Activated T-cell treated with anti-CD3 and anti-CD28 coated beads for 4 hours (primary cell): ENCODE measurements at places on chromosomes 11 and 22.

DNA sequence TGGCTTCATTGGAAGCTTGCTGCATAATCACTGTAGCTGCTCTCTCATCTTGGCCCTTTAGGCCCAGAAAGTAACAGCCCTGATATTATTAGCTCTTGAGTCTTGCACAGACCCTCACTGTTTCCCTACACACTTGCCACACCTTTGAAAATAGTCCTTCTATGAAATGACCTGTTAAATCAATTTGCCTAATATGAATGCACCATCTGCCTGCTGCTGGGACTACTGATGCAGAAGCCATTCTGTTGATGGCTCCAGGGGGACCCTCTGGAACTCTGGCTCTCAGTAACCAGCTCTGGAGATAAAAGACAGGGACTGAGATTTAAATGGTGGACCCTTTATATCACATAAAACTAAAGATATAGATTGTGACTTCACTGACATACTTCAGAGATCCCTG lies 14.7 kb upstream of the AMPD3 start:
- DNase-seq, result no peak

DNA sequence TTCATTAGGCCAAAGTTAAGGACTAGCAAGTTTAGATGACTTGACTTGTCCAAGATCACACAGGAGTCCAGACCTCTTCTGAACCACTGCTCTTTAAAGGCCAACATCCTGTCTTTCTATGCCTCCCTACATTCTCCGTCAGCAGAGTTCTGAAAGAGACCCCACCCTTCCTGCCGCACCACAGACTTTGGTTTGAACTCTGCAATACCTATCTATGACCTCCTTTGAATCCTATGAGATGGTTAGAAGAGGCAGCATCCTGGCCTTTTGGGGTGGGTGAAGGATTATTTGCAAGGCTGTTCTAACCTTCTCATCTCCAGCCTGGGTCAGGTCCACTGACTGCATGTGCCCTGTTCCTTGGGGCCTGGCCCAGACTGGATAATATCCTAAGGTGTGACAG lies 4.3 kb upstream of the RRM1 start:
- DNase-seq, result no peak

DNA sequence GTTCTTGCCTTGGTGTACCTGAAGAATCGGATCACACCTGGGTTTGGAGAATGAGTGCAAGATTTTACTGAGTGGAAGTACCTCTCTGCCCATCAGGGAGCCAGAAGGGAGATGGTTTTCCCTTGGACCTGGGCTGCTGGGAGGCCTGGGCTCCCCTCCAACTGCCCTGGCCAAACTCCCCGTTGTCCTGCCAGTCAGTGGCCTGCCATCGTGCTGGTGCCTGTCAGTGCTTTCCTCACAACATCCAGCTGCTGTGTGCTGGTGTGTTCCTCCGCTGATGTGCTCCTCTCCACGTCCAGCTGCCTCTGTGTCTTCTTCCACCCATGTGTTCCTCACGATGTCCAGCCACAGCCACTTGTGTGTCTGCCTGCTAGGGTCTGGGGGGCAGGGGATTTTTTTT lies 87.9 kb upstream of the CLPB start:
- no peak for DNase-seq

DNA sequence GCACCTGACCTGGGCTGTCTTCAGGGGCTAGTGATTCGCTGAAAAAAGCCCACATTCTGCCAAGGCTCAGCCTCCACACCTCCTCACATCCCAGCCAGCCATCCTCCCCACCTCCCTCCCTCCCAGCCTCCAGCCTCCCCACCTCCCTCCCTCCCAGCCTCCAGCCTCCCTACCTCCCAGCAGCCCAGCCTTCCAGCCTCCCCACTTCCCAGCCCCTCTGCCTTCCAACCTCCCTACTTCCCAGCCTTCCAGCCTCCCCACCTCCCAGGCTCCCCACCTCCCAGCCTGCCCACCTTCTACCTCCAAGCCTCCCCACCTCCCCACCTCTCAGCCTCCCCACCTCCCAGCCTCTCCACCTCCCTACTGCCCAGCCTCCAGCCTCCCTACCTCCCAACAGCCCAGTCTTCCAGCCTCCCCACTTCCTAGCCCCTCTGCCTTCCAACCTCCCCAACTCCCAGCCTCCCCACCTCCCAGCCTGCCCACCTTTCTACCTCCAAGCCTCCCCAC lies 33.7 kb upstream of the TH start:
- no peak for DNase-seq

GRCh38 chr22:39617342-39617741 lies 46.8 kb downstream of the CACNA1I start:
- DNase-seq, result peak; percentile 21

DNA sequence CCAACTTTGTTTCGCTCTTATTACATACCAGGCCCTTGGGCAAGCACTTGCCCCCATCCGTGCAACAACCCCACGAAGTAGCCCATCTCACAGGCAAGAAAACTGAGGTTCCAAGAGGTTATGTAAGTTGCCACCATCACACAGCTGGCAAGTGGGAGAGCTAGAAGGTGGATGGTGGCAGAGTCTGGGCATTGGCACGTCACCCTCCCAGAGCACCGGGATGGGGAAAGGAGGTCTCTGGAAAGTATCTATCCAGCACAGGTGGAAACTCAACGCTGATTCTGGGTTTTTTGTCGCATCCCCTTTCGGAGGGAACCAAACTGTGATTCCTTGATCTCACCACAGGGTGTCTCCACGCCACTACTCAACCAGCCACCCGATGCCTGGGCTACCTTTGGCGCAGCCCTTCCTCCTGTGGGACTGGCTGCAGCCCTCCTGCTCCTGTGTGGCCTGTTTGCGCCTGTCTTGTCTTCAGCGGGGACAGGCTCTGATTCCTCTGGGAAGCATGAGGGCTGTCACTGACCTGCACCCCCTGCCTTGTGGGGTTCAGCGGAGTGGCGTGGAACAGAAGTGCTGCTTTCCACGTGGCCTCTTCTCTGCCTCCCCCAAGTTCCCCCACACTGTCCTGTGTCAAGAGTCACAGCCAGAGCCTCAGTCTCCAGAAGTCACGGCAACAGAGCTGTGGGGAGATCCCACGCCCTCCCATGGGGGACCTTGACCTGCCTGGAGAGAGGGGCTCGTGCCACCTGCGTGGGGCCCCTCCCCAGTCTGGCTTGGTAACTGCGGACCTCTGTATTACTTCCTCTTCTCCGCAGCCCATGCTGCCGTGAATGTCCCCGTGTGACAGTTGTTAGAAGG lies 34.4 kb upstream of the TRIM29 start:
- DNase-seq, result peak; percentile 12

GRCh38 chr22:43493297-43493696 lies 81.5 kb downstream of the MPPED1 start:
- no peak for DNase-seq

DNA sequence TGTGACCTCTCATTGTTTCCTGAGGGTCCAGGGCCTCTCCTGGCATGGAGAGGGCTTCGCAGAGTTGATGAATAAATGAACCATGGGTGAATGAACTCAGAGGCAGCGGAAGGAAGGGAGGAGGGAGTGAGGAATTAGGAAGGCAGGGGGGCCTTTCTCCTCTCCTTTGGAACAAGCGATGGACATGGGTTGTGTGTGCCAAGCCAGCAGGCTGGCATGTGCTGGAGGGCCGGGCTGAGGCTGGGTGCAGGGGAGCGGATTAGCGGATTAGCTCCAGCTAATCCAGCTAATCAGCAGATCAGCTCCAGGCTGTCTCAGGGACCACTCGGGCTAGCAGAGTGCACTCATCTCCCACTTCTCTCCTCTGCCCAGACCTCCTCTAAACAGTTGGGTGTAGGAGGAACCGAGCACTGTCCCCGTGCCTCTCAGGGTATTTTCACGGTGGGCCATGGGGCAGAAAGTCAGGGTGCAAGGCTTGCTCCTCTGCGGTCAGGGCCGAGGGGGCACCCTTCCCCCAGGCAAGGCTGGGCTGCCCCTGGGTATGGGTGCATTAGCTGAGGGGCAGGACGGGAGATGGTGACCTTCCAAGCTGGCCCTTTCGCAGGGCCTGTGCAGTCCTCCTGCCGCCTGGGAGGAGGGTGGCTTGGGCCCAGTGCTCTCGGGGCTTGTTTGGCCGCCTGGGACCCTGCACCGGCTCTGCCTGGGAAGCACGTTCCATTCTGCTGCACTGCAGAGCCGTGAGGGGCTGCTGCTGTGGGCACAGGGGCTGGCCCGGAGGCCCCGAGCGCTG lies 120.3 kb upstream of the B3GAT1 start:
- DNase-seq, result no peak

DNA sequence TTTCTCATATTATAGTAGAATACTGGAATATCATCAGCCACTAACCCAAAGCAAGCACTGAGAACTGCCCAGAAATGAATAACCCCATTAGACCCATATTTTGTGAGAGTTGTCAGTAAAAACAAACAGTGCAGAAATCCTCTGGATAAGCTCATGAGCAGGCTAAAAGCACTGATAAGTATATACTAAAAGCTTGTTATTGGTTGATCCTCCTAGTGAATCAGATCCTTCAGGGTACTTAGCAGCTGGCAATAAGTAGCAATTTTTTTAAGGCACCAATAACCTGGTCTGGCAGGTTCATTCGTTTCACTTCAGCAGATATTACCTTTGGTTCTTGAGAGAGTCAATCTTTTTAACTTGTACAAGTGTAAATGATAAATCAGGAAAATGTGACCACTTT lies 1.2 kb downstream of the NOX4 start:
- DNase-seq, result no peak

DNA sequence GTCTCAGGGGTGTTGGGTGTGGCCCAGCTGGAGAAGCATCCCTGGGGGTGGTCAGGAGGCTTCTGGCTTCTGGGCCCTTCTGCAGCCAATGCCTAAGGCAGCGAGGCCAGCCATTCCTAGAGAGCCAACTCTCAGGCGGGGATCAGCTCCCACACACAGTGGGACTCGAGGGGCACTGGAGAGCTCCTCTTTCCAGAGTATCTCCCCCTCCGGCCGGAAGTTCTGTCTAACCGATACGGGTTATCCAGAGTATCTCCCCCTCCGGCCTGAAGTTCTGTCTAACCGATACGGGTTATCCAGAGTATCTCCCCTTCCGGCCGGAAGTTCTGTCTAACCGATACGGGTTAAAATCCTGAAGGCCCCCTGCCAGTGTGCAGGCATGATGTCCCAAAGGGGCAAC lies 71.2 kb upstream of the B3GAT1 start:
- no peak for DNase-seq

GRCh38 chr11:40306938-40307548 lies 1152.4 kb downstream of the LRRC4C start:
- DNase-seq, result no peak

GRCh38 chr11:47797633-47798032 lies 30.5 kb upstream of the FNBP4 start:
- peak; percentile 32 for DNase-seq

DNA sequence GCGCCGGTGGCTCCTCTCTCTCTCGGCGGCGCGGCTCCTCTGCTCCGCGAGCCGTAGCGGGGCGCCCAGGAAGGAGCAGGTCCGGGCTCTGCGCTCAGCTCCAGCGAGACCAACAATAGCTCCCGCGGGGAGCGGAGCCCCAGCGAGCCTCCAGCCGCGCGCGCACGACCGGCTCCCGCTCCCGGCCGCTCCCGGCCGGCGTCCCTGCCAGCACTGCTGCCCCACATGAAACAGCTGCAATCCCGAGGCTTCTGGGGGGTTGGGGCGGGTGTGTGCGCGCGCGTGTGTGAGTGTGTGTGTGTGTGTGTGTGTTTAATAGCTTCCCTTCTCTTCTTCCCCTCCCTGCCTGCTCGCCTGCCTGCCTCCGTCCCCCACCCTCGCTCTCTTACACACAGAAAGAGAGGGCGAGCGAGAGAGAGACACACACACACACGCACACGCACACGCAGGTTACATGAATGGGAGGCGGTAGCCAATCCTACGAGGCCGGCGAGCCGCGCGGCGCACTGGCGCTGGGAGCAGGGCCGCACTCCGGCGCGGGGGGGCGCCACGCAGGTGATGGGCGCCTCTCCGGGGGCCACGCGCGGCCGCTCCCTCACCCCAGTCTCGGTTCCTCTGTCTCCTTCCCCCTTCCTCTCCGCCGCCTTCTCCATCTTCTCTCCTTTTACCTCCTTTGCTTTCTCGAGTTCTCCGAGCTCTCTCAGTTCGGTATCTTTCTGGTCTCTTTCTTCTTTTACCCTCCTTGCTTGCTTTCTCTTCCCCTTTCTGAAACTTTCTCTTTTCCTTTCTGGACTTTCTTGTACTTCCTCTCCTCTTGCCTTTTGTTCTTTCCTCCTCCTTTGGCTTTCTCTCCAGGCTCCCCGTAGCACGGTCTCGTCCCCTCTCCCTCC lies at the start of gene TENM4:
Gene TENM4, minus strand, starts transcription at position 460 of the 890 bp plus-strand sequence. CDS start 371,086 bp downstream, outside the sequence.
- no peak for DNase-seq

DNA sequence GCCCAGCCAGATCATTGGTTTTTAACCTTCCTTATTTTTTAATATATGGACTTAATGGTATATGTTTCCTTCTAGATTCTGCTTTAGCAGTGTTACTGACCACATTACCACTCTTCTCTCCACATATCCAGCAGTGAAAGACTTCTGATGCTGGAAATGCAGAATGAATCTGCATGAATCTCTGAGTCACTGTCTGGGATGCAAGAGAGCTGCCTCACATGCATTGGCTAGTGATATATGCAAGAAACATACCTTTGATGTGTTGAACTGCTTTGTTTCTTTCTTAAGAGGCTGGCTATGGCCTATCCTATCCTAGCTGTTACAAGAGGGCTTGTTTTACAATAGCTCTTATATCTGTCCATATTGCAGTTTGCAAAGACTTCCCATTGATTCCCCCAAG lies 16.6 kb upstream of the AMPD3 start:
- no peak for DNase-seq

DNA sequence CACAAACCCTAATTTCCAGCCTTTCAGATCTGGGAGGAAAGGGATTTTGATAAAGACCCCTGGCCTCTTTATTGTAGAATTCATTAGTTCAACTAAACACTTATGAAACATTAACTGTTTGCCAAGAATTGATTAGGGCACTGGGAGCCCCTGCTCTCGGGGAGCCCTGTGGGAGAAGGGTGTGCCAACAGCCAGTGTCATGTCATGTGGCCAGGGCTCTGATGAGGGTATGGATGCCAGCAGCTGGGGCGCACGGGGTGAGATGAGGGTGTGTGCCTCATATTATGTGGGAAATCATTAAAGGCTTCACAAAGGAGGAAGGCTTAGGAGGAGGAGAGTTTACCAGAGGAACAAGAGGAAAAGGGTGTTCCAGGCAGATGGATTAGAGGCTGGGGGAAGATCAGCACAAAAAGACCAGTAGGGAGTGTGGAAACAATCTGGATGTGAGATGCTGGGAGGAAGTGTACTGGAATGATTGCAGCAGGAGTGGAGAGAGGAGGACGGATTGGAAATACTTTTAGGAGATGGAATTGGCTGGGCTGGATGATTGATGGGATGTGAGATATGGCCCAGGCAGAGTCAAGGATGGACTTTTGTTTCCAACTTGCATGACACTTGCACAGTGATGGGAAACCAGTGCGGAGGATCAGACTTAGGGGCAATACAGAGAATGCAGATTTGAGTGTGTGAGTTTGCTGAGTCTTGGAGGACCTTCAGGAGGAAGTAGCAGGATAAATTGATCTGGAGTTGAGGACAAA lies 137.8 kb downstream of the CSNK2A3 start:
- no peak for DNase-seq

DNA sequence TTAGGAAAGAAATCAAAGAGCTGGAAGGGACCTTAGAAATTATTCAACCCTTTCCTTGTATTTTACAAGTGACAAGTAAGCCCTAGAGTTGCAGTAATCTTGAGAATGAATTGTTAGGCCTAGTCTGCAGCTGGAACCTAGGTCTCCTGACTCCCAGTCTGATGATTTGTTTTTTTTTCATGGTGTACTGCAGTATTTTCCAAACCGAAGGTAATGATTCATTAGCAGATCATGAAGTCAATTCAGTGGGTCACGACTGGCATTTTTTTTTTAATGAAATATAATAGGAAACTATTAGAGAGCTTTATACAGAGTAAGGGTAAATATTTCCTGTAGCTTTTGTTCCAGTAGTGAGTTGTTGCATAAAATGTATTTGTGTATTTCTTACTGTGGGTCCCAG lies 42.8 kb downstream of the EXT2 start:
- no peak for DNase-seq
